Left lung (tissue), 14 donors: ENCODE measurements at places on chromosomes 7 and 10. TPM values are rescaled to one million over a fixed set of nuclear protein-coding genes. Genes with fewer than 3 reads are reported as not detected.

The ASAH2 gene
- 0.68 TPM for total RNA-seq

The TFR2 gene
- total RNA-seq, result 1.8 TPM

The NPTX2 gene
- 1.3 TPM for total RNA-seq

The TMEM229A gene
- 0.13 TPM for total RNA-seq

The PNLIPRP1 gene
- not detected for total RNA-seq

The CHAT gene
- not detected for total RNA-seq

The ETV1 gene
- 61.6 TPM for total RNA-seq

The KIFBP gene
- 21.1 TPM for total RNA-seq

The VAX1 gene
- total RNA-seq, result not detected

The TMEM270 gene
- not detected for total RNA-seq

The TAS2R41 gene
- not detected for total RNA-seq

The SORCS1 gene
- 0.03 TPM for total RNA-seq

The WAPL gene
- 28.2 TPM for total RNA-seq

The SCIN gene
- total RNA-seq, result 13.5 TPM

The STK31 gene
- 1.3 TPM for total RNA-seq

The SSC4D gene
- 0.76 TPM for total RNA-seq

The NME8 gene
- total RNA-seq, result 0.32 TPM
